GM03348 (cell line): ENCODE measurements at places on chromosomes 3 and 15.

DNA sequence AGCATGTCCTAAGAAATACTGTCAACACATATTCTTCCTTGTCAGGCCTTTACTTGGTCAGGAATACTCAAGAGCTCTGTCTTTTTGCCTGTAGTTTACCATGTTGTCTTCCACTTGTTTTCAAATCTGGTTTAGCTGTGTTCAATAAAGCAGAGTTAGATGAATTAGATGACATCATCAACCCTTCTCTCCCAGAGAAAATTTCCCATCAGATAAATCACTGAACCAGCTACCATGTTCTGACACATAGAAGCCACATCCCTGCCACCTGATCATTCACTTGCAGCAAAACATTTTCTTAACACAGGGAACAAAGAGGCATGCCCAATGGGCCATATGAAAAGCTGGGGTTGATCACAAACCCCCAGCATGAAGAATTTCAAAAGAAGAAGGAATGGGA lies 42.1 kb downstream of the TERC start:
- no peak for DNase-seq

- no peak for DNase-seq
Observed at GRCh38 chr15:99731336-99732123, 1.7 kb downstream of the LYSMD4 start.

- no peak for DNase-seq
Observed at GRCh38 chr3:134552784-134553183, 66.9 kb downstream of the CEP63 start.

DNA sequence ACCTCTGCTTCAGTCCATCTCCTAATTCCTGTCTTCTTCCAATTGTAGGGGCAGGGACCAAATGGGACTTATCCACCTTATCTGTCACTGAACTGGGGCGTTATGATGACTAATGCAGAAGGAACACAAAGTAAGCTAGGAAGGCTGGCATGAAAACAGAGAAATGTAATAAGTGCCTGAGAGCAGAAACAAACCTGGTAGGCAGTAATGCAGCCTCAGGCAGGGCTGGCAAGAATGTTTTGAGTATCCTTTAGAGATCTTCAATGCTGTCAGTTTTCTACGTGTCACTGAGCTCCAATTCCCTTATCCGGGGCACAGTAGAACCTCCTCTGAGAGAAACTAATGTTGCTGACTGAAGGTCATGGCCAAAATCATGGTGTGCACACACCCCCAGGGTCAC lies 246.2 kb upstream of the TBL1XR1 start:
- peak; percentile 46 for DNase-seq

- no peak for DNase-seq
Observed at GRCh38 chr3:14177580-14178246, 688 bp downstream of the XPC start.

- DNase-seq = no peak
Observed at GRCh38 chr3:106725566-106725965, 651.7 kb upstream of the CCDC54 start.

GRCh38 chr3:69413551-69414207 lies 27.8 kb upstream of the FRMD4B start:
- DNase-seq = no peak

GRCh38 chr3:55364421-55364820 lies 122.7 kb downstream of the WNT5A start:
- peak; percentile 75 for DNase-seq

- DNase-seq = no peak
Observed at GRCh38 chr3:116165135-116165534, 280.2 kb downstream of the LSAMP start.

- no peak for DNase-seq
Observed at GRCh38 chr3:124026516-124026915, 34.6 kb upstream of the ROPN1 start.

DNA sequence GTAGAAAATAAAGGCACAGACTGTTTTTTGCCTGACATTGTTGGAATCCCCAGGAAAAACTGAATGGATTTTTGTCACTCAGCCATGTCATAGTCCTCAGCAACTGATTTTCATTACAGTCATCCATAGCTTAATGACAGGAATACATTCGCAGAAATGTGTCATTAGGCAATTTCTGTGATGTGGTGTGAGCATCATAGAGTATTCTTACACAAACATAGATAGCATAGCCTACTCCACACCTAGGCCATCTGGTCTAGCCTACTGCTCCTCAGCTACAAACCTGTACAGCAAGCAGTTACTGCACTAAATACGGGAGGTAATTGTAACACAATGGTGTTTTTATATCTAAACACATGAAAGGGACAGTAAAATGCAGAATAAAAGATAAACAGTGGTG lies 34.4 kb upstream of the FBN1 start:
- DNase-seq = no peak

DNA sequence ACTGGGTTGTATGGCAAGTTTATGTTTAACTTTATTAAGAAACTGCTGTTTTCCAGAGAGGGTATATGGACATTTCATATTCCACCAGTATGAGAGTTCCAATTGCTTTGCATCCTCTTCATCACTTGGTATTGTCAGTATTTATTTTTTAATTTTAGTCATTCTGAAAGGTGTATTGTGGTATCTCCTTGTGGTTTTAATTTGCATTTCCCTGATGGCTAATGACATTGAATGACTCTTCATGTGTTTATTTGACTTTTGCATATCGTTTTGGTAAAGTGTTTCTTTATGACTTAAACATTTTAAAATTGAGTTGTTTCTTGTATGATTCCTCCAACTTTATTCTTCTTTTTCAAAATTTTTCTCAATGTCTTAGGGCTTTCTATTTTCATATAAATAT lies 44.4 kb downstream of the IL1RAP start:
- no peak for DNase-seq

DNA sequence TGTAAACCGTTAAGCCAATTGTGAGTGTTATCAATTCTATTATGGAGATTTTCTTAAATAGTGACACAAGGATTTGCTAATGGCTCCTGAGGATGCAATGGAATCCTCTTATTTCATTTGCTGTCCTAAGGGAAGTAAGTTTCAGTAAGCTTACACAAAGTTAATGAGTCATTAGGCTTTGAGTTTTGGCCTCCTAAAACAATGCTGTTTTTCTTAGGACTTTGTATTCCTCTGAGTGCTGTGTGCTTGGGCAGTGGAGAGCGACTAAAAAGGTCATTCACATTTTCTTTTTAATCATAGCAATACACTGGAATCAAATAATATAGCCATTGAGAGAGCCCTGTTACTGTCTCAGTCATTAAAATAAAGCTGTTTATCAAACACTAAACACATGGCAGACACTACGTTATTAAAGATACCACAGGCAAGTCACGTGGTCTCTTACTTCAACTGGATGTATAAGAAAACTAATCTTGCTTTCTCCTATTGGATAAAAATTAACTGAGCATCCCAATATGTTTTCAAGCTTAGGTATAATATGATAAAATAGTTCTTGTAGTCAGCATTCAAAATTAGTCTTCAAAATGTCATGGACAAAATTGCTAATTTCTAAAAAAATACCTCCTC lies 290.8 kb downstream of the NLGN1 start:
- no peak for DNase-seq

DNA sequence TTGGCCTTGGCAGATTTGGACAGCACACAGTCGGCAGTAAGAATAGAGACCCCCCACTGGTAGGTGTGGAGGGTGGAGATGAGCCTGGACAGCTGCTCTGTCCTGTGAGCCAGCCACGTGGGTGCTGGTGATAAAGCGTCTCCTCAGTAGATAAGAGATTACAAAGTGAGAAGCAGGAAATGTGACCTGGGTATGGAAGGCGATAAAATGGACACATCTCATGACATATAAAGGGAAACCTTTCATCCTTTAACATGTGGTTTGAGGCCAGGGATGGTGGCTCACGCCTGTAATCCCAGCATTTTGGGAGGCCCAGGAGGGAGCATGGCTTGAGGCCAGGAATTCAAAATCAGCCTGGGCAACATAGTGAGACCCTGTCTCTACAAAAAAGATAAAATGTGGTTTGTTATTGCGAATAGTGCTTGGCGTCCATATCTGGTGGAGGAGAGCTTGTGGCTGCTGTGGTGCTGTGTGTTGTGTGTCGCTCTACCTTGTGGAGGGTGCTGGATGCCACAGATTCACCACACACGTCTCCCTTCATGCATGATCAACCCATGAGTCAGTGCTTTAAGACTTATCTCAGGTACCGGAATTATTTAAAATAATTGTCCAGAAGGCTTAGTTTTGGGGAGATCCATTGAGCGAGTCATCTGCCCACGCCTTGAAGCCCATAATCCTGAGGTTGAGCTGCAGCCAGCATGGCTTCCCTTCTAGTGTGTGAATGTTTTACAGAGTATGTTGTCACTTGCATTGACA lies 157.0 kb downstream of the GABRG3 start:
- no peak for DNase-seq

GRCh38 chr3:143600756-143601718 lies 247.2 kb downstream of the SLC9A9 start:
- DNase-seq = no peak

GRCh38 chr3:115595611-115596275 lies 27.6 kb upstream of the GAP43 start:
- no peak for DNase-seq

DNA sequence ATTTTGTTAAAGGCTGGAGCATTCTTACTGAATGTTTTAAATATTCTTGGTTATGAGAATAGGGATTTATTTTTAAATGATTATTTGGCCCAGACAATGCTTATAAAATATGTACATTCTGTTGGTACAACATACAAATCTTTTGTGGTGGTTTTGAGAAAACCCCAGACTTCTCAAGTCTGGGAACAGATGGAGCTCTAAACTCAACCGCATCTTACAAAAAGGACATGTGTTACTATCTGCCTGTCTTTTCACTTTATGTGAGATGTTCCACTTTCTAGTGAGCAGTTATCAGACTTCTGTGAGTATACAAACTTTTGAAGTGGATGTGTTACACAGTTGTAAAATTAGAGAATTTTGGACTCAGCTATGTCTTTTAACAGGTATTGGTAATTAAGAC lies 135.5 kb upstream of the RBMS3 start:
- no peak for DNase-seq

GRCh38 chr3:108487439-108487838 lies 23.0 kb downstream of the MYH15 start:
- DNase-seq = no peak

GRCh38 chr15:101012326-101013200 lies 93.4 kb downstream of the LRRK1 start:
- DNase-seq = no peak

DNA sequence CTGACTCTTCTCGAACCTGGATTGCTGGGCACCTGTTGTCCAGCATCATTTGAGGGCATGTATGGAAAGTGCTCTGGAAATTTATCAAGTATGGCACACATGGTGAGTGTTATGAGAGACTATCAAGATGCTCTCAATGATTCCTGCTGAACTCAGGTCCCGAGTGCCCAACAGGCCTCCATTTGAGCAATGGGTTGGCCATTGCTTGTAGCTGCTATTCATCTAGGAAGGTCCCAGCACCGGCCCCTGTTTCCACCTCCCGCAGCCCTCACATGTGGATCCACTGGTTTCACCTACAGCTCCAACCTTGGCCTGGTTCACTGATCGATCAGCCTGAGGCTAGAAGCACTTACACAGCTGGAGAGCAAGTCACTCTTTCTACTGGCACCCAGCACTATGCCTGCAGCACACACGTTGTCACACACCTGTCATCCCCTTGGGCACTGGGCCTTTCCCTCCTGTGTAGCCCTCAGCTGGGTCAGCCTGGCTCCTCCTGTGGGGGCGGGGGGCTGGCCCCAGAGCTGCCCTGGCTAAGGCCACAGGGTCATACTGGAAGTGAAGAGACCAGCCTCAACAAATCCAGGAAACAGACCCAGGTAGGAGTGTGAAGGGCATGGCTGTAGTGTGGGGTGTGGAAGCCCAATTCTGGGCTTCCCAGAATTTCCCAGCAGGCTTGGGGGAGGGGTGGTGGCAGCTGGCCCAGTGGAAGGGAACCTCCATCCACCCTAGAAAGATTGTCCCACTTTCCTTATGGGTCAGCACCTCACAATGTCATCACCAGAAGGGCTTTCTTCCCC lies 41.7 kb upstream of the SMAD3 start:
- DNase-seq = no peak

DNA sequence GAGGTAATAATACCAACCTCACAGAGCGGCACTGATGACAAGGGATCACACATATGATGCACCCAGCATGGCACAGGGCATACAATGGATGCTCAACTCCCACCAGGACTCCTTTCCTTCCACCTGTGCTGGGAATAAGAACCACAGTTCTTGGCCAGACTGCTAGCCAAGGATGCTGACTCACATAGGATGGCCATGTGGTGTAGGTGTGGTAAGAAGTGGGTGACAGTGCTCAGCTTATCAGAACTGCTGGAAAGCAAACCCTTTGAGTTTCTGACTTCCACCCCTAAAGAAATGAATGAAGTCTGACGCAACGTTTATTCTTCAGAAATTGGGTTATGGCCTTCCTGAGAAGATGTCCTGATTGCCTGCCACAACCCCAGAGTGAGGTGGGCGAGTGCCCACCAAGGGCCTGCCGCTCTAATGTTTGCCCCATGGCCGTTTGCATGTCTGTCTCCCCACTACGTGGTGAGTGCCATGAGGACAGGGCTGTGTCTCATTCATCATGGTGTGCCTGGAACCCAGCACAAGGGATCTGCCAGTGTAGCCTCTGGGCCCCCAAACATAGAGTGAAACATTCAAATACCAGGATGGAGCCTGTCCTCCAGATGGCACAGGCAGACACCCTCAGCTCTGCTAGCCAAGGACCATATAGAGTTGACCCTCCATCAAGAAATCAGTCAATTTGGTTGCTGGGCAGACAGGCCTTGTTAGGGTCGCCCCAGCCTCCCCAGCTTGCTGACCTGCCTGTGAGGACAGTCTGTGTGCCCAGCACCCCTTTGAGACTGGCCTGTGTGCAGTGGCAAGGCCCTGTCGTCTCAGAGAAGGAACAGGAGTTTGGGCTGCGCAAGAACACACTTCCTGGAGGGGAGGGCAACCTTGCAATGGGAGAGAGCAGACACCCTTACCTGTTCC lies 57.6 kb upstream of the SLCO2A1 start:
- DNase-seq = no peak

DNA sequence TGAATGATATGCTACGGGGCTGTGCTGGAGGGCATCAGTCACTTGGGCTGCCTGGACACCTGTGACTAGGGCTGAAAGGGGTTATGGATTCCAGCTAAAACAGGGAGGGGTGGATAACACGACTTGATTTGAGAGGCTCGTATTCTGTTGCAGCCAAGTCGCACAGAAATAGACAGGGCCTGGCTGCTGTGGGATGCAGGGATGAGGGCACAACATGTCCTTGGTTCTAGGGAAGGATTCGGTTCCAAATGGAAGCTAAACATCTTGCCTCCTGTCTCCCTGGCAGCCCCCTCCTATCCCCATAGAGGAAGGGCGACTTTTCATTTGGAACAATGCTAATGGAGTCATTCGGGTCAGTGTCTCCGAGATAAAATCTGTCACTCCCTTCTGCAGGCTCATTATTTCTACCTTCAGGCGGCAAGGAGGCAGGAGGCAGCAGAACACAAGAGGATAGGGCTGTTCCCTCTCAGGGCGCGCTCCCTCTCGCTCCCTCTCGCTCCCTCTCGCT lies 433.8 kb upstream of the RBMS3 start:
- no peak for DNase-seq

- DNase-seq = peak; percentile 58
Observed at GRCh38 chr3:71584394-71585011, 975 bp upstream of the FOXP1 start.

DNA sequence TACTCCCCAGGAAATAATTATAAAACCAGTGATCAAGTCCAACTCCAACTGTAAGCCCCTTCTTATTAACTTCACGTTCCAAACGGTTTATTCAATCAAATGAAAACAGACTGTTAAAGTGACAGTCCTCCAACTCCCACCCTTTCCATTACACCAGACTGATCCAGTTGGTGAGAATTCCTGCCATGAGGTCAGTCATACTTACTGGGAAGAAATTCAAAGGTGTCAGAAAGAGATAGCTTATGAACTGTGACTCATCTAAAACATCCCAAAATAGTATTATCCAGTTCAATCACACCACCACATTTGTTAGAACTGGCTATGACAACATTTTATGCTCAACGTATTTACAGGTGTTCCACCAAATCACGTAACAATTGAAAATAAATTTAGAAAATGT lies 19.5 kb downstream of the SMARCC1 start:
- DNase-seq = no peak
